ENCODE measurements at places on chromosomes 1 and 21. TPM values are rescaled to one million over a fixed set of nuclear protein-coding genes. Genes with fewer than 3 reads are reported as not detected.

TACSTD2 gene
- 0.33 TPM for total RNA-seq

TMPRSS3 gene
- total RNA-seq = not detected

NAXE gene
- total RNA-seq = 61.2 TPM

ARHGEF16 gene
- not detected for total RNA-seq

Data from smooth muscle cell of trachea (primary cell).